Nasal cavity respiratory epithelium epithelial cell of viscerocranial mucosa (primary cell): ENCODE measurements at places on chromosomes 16 and 17. TPM values are rescaled to one million over a fixed set of nuclear protein-coding genes. Genes with fewer than 3 reads are reported as not detected.

The RPAIN gene
- total RNA-seq, result 29.8 and 49.2 TPM in 2 replicates

The SSTR5 gene
- total RNA-seq, result not detected in 2 replicates

The WNK4 gene
- total RNA-seq, result under 0.01 and 0.57 TPM in 2 replicates

The RAB34 gene
- total RNA-seq, result 46.3 and 50.2 TPM in 2 replicates

The TBX2 gene
- total RNA-seq, result not detected in 2 replicates

The ZACN gene
- total RNA-seq, result not detected in 2 replicates

The WDR81 gene
- total RNA-seq, result 13.7 and 39.9 TPM in 2 replicates

The NUDT21 gene
- 39.6 and 59.7 TPM in 2 replicates for total RNA-seq

The RBFOX1 gene
- total RNA-seq, result not detected in 2 replicates

The DNAI2 gene
- total RNA-seq, result 0.07 TPM in 1 of 2 replicates, not detected in the other

The NPIPB2 gene
- 3.4 and 9.4 TPM in 2 replicates for total RNA-seq

The C1QTNF1 gene
- total RNA-seq, result 3.4 and 8.3 TPM in 2 replicates

The TMEM238L gene
- total RNA-seq, result 0.34 TPM in 1 of 2 replicates, not detected in the other

The NGFR gene
- total RNA-seq, result 0.78 and 2.7 TPM in 2 replicates

The KCTD19 gene
- total RNA-seq, result not detected in 2 replicates

The GJD3 gene
- 0.07 TPM in 1 of 2 replicates, not detected in the other for total RNA-seq

The TIMP2 gene
- total RNA-seq, result 2.7 and 14.2 TPM in 2 replicates

The TMIGD1 gene
- not detected in 2 replicates for total RNA-seq

The HS3ST3A1 gene
- 0.07 and 0.34 TPM in 2 replicates for total RNA-seq

The HS3ST4 gene
- total RNA-seq, result not detected in 2 replicates

The PRDM7 gene
- total RNA-seq, result not detected in 2 replicates

The MPP3 gene
- total RNA-seq, result 5.8 and 10.0 TPM in 2 replicates
